ENCODE measurements at places on chromosomes 16 and 17.
A peak's percentile ranks its signal among the peaks of the same experiment; 100 is the strongest.

GRCh38 chr16:10751291-10751697 is 7.7 kb downstream of the NUBP1 start:
- H3K27me3 ChIP-seq, result no peaks in the 10 kb centered on the region
- H3K4me1 ChIP-seq, result no peaks in the 10 kb centered on the region
- H3K4me3 ChIP-seq, result no peak overlapping the region
- no peak overlapping the region for H3K27ac ChIP-seq
- peaks cover 26% of the 10 kb centered on the region for H3K36me3 ChIP-seq

GRCh38 chr17:10772425-10773380 is 31.2 kb downstream of the TMEM238L start:
- DNase-seq, result peak; percentile 98
- H3K27me3 ChIP-seq, result no peaks in the 10 kb centered on the region
- no peak overlapping the region for H3K27ac ChIP-seq
- H3K4me1 ChIP-seq, result no peaks in the 10 kb centered on the region

DNA sequence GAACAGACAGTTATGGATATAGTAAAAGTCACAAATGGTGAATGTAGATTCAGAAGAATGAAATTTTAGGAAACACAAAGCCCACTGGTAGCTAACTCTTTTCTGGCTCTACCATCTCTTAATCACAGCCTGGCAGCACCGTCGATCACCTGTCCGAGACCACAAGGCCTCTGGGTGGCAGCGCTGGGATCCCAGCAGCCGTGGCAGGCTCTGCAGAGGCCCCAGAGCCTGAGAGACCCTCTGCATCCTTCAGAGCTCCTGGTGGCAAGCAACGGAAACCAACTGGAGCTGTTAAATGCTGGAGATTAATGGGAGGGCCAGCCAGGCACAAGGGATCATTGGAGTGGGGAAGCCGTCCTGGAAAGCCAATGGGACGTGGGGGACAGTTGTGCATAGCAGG is 26.3 kb downstream of the LAT start:
- peak; percentile 78 for DNase-seq
- H3K27me3 ChIP-seq, result no peaks in the 10 kb centered on the region
- H3K27ac ChIP-seq, result no peak overlapping the region
- no peaks in the 10 kb centered on the region for H3K4me1 ChIP-seq
- H3K36me3 ChIP-seq, result no peaks in the 10 kb centered on the region

GRCh38 chr17:14302091-14302430 is 1.2 kb downstream of the HS3ST3B1 start:
- H3K36me3 ChIP-seq, result no peaks in the 10 kb centered on the region
- peak overlapping the region; percentile 92 for H3K4me3 ChIP-seq

DNA sequence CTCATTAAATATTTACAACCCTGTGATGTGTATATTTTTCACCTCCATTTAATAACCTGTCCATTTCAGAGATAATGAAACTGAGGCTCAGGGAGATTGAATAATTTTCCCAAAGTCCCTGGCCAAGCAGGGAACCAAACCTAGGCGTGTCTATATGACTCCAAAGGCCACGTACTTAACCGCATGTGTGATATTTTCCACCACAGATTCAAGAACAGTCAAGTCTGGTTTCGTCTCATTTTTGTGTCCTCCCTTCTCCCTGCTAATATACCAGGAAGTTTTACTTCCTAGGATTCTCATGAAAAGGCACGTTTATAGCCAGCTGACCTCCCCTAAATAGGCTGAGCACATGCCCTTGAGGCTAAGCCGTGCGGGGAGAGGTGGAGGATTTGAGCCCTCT is 15.3 kb downstream of the WFIKKN2 start:
- peaks cover 4% of the 10 kb centered on the region for H3K4me1 ChIP-seq
- DNase-seq, result peak; percentile 28
- H3K36me3 ChIP-seq, result no peaks in the 10 kb centered on the region
- H3K27ac ChIP-seq, result no peak overlapping the region
- no peak overlapping the region for H3K4me3 ChIP-seq
- no peaks in the 10 kb centered on the region for H3K27me3 ChIP-seq

GRCh38 chr17:15928286-15928785 is 16.6 kb upstream of the ADORA2B start:
- no peak overlapping the region for H3K4me3 ChIP-seq
- DNase-seq, result peak; percentile 37
- H3K27me3 ChIP-seq, result no peaks in the 10 kb centered on the region

DNA sequence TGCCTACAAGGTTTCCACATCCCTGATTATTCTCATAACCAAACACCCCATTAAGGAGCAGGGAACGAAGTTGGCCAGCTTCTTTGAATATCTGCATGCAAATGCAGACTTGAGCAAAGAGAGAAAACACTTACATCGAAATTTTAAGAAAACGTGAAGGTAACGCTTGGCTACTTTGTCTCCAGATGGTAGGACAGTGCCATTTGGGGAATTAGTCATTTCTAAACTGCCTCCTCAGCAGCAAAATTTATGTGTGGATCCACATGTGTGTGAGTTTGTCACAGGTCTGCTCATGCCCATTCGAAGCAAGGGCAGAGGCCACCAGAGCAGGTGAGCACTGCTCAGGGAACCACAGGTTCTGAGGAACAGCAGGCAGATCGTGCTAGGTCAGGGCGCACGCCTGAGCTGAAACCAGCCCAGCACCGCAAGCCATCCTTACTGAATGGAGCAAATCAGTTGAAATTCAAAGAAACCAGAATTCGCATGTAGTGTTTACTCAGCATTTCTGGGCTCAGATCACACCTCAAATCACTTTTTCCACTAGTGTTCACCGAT is 80.1 kb downstream of the SOCS1 start:
- H3K27ac ChIP-seq, result no peak overlapping the region
- H3K4me3 ChIP-seq, result no peak overlapping the region
- no peak for DNase-seq
- H3K36me3 ChIP-seq, result peaks cover 8% of the 10 kb centered on the region

GRCh38 chr16:58088091-58088490 is 41.1 kb downstream of the CFAP20 start:
- no peak for DNase-seq
- H3K4me1 ChIP-seq, result no peaks in the 10 kb centered on the region
- H3K27ac ChIP-seq, result no peak overlapping the region
- H3K4me3 ChIP-seq, result no peak overlapping the region
- H3K27me3 ChIP-seq, result no peaks in the 10 kb centered on the region

GRCh38 chr16:86882586-86883280 is 304.4 kb downstream of the FOXL1 start:
- H3K27ac ChIP-seq, result no peak overlapping the region
- no peaks in the 10 kb centered on the region for H3K27me3 ChIP-seq
- H3K36me3 ChIP-seq, result no peaks in the 10 kb centered on the region
- H3K4me1 ChIP-seq, result no peaks in the 10 kb centered on the region
- no peak for DNase-seq
- no peak overlapping the region for H3K4me3 ChIP-seq

DNA sequence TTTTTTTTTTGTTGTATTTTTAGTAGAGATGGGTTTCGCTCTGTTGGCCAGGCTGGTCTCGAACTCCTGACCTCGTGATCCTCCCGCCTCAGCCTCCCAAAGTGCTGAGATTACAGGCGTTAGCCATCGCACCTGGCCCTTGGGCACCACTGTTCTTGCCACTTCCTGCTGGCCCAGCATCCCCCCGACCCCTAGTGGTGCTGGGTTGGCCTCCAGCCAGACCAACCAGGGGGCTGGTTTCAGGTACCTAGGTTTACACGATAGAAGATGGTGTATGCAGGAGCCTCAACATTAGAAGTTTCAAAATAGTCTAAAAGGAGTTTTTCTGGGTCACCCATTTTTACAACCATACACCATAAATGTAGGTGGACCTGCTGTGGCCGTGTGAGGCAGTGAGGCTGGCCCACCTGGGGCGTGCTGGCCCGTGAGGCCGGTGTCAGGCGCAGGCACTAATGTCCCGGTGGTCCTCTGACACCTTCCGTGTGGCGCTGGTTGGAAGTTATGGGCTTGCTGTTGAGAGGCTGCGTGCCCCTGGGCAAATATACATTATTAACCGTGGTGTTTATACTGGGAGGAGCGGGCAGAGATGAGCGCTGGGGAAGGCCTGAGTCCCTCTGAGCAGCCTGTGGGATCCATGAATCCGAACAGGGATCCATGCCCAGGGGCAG is 43.5 kb downstream of the CFAP20 start:
- no peaks in the 10 kb centered on the region for H3K36me3 ChIP-seq
- no peak for DNase-seq
- H3K27ac ChIP-seq, result no peak overlapping the region
- H3K4me1 ChIP-seq, result no peaks in the 10 kb centered on the region
- H3K4me3 ChIP-seq, result no peak overlapping the region

DNA sequence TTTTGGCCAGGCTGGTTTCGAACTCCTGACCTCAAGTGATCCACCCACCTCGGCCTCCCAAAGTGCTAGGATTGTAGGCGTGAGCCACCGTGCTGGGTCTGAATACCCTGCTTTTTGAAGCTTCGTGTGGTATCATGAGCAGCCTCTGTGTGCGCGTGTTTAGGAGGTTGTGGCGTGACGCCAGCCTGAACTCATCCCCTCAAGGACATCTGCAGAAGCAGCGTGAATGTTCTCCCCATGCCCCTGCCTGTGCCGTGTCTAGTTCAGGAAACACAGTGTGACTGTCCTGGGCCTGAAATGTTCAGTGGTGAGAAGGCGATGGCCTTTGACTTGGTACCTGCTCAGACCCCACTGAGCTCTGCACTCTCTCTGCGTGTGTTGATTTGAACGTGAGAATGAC is 35.6 kb downstream of the RNF213 start:
- H3K27me3 ChIP-seq, result no peaks in the 10 kb centered on the region
- H3K4me3 ChIP-seq, result no peak overlapping the region
- H3K27ac ChIP-seq, result no peak overlapping the region
- no peak for DNase-seq
- H3K36me3 ChIP-seq, result peaks cover 73% of the 10 kb centered on the region

DNA sequence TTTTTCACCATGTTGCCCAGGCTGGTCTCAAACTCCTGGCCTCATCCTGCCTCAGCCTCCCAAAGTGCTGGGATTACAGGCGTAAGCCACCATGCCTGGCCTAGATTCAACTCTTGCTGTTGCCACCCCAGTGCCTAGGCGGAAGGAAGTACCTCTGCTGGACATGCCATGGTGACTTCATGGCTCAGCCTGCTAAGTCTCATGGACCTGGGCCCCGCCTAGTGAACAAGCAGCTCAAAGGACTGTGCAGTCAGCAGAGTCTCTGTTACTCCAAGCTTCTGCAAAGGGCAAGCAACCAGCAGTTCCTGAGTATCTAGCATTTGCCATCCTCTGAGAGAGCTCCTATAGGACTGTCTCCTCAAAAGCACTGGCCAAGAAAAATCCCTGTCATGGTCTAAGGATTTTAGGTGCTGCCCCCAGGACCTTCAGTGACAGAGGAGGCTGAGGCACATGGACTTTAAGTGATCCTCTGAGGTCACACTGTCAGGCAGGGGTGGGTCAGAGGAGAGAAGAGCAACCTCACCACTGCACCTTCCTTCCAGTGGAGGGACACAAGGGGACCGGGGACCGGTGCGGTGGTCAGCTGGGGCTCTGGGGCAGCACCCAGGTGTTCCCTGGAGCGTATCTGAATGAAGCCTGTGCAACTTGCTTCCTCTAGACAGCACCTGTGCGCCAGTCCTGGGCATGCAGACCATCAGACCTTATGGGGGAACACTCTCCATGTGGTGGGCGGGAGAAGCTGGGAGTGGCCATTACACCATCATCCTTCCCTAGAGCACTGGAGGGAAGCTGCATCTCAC is 71.3 kb downstream of the IL21R start:
- H3K4me1 ChIP-seq, result no peaks in the 10 kb centered on the region
- H3K36me3 ChIP-seq, result peaks cover 100% of the 10 kb centered on the region
- no peaks in the 10 kb centered on the region for H3K27me3 ChIP-seq
- H3K27ac ChIP-seq, result no peak overlapping the region

GRCh38 chr16:68760671-68761275 is 23.7 kb downstream of the CDH1 start:
- no peaks in the 10 kb centered on the region for H3K27me3 ChIP-seq
- no peaks in the 10 kb centered on the region for H3K4me1 ChIP-seq
- DNase-seq, result no peak
- H3K36me3 ChIP-seq, result no peaks in the 10 kb centered on the region
- no peak overlapping the region for H3K4me3 ChIP-seq
- H3K27ac ChIP-seq, result peak overlapping the region; percentile 32

DNA sequence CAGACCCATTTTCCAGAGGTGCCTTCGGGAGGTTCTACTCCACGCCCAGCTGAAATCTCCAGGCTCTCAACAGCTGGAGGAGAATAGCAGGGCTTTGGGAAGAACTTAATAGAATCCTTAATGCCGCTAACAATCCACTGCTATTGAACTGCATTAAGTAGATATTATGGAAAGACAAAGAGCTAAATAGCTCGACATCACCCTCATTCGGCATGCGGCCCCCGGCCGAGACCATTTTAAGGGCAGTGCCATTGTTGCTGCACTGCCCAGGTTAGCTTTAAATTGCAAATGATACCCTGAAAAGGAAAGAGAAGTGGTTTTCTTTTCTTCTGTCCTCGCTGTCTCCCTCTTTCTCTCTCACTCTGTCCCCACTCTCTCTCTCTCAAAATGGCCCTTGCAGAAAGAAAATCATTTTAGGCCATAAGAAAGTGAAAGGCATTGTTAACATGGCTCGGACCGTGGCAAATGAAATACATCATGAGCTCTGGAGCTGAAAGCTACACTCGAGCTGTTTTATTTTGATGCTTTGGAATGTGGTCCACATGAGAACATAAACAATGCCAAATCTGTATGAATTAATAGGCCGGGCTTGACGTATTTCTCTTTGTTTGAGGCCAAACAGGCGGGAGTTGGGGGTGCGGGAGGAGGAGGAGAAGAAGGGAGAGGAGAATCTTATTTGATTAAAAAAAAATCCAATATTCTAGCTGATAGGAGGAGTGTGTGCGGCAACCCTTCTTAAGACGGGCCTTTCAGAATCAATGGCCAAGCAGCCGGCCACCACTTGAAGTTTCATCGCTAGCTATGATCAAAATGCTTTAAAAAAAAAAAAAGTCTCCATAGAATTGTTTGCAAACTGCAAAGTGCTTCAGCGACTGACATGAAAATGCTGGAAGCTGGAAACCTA is 298.8 kb upstream of the IRX3 start:
- H3K27ac ChIP-seq, result peak overlapping the region; percentile 85
- H3K27me3 ChIP-seq, result peaks cover 10% of the 10 kb centered on the region
- peaks cover 2% of the 10 kb centered on the region for H3K4me1 ChIP-seq
- DNase-seq, result peak; percentile 50

- H3K4me3 ChIP-seq, result no peak overlapping the region
- DNase-seq, result peak; percentile 81
- H3K27ac ChIP-seq, result no peak overlapping the region
Observed at GRCh38 chr17:72382971-72383722, 262.3 kb downstream of the SOX9 start.

DNA sequence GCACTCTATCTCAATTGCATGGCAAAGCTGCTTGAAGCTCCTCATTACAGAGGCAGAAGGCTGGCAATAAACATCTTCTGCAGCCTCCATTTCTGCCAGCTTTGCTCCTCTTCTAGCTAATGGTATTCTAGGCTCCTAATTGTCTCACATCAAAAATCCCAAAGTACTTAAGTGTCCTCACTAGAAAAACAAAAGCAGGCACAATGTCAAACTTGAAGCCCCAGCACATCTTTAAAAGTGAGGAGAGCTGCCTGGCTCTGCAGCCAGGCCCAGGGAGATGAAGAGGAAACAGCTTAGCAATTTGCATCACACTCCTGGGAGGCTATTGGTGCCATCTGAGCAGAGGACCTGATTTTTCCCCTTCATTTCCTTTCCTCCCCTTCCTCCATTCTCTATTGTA is 197.1 kb downstream of the KCNJ2 start:
- H3K4me1 ChIP-seq, result no peaks in the 10 kb centered on the region
- DNase-seq, result peak; percentile 70
- H3K27ac ChIP-seq, result no peak overlapping the region
- no peaks in the 10 kb centered on the region for H3K36me3 ChIP-seq

- H3K27ac ChIP-seq, result no peak overlapping the region
- H3K4me1 ChIP-seq, result peaks cover 22% of the 10 kb centered on the region
- H3K36me3 ChIP-seq, result no peaks in the 10 kb centered on the region
- H3K27me3 ChIP-seq, result no peaks in the 10 kb centered on the region
Observed at GRCh38 chr17:9256751-9257629, 235.7 kb downstream of the NTN1 start.
